SW480 (cell line): ENCODE measurements at places on chromosomes 7 and 10.

- DNase-seq = no peak
Observed at GRCh38 chr10:86959737-86960002, 1.3 kb downstream of the SNCG start.

DNA sequence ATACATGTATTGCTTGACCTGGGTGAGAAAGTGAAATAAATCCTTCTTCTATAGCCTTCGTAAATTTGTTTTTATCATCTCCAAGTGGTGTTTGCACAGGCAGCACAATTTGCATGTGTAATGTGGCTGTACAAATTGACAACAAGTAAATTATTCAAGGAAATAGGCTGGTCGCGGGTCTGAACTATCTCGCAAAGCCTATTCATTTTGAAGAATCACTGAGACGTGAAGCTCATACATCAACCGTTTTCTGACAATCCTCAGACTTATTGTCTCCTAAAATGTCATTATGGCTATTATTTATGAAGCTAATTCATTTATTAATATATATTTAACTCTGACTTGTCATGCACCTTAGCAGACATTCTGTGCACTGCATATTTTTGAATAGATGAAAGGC lies 16.2 kb upstream of the FAM204A start:
- no peak for DNase-seq

DNA sequence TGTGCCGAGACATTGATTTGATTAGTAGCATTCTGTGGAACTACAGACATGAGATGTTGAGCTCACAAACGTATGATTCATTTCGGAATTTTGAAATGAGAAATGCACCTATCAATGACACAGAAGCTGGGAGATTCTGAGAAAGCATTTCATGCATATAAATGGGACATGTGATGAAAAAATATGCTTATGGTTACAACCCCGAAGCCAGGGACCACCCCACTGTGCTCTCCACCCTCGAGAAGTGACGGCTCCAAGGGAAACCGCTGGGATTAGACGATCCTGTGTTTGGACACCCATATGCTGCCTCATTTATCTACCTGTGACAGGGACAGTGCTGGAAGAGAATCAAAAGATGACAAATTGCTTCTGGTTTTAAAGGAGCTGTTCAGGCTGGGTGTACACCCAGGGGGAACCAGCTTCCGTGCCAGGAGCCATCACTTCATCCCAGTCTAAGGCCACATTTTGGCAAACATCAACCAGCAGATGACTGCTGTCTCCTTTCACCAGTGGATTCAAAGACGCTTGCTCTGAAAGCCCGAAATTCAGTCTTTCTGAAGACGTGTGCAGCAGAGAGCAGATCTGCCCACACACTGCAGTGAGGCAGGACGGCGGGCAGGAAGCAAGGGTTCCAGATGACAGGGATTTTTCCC lies 109.9 kb downstream of the ATXN7L1 start:
- no peak for DNase-seq

- no peak for DNase-seq
Observed at GRCh38 chr10:21624951-21625350, 90.9 kb downstream of the MLLT10 start.

DNA sequence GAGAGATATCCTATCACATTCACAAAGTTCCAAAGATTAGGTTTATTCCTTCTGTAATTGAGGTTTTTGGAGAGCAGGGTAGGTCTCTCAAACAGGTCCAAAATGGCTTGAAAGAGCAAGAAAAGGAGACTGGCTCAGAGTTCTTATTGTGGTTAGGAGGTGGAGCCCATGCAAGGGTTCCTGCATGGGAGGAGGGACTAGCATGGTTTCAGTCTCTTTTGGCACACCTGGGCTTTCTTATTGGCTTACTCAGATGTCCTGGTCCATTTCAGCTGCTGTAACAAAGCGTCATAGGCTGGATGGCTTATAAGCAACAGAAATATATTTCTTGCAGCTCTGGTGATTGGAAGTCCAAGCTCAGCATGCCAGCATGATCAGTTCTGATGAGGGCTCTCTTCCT lies 493.1 kb downstream of the REEP3 start:
- no peak for DNase-seq
